ENCODE measurements at places on chromosomes 1 and 21.

- no peak for DNase-seq
Observed at GRCh38 chr1:174023440-174023839, 1.3 kb upstream of the RC3H1 start.

GRCh38 chr1:60821156-60821555 is 261.2 kb upstream of the NFIA start:
- no peak for DNase-seq

DNA sequence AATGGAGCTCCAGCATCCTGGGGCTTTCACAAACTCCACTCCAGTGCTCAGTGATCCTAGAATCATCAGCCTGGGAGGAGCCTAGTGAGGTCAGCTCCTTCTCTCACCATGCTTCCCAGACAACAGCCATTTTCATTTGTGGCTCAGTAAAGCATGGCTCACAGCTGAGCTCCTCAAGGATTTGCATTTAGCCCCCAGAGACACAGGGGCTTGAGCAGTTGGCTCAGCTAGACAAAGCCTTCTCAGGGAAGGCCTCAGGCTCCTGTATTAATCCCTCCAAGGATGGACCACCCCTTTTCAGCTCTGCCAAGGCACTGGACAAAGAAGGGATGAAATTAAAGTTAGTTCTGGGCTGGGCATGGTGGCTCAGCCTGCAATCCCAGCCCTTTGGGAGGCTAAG is 39.5 kb downstream of the ERI3 start:
- DNase-seq: no peak

DNA sequence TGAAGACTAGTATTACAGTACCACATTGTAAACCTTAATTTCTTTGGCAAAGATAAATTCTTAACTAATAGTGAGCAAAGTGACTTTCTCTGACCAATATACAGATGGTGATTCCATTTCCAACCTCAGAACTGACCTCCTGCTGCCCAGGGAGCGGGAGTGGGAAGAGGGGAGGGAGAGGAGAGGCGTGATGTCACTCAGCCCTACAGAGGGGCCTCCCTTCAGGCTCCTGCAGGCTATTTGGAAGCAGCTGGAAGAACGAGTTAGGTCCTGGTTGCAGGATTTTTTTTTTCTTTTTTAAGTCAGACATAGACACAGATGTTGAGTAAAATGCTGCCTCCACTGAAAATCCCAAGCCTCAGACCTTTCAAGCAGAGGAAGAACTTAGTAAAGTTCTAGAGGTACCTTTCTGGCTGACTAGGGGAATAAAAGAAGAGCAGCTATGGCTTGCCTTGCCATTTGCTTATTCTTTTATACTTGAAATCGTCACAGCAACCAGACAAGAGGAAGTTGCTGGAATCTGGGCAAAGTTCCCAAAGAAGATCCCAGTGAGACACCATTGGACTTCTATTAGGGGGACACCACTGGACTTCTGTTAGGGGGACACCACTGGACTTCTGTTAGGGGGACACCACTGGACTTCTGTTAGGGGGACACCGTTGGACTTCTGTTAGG is 54.5 kb downstream of the EXO1 start:
- DNase-seq: no peak

GRCh38 chr21:45084121-45084520 is 9.7 kb downstream of the ADARB1 start:
- DNase-seq: no peak

DNA sequence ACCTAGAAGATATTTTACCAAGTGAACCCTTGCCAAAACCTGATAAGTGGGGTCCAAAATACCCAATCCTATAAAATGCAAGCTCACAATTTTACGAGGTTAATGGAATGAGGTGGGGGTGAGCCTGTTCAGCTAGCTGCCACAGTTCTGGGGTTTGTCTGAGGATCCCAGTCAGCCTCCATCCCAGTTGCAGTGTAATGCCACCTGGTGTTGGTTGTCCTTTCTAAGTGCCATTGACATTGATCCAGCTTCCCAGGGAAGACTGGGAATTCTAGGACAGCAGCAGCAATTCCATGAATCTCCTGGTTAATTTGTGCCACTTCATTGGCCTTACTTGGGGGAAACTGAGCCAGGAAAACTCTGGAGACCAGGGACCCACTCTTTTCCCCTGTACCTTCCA is 298.3 kb downstream of the RWDD3 start:
- DNase-seq: no peak

GRCh38 chr1:22327411-22327810 is 124.2 kb upstream of the ZBTB40 start:
- DNase-seq: no peak

DNA sequence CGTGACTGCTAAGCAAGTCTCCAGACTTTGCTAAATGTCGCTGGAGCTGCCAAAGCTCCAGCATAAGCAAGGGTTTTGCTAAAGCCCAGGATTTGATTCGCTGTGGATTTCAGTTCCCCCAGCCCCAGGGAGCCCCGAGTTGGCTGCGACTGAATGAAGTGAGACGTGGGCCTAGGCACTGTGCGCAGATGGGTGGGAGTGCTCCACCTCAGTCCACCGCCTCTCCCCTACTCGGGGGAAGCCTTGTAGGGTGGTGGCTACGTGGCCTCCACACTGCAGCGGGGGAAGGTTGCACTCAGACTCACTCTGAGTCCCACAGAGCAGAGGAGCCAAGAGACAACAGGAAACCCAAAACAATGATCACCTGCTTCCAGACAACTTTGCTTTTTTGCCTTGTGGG is 397.8 kb upstream of the VAMP3 start:
- DNase-seq: no peak

- DNase-seq: no peak
Observed at GRCh38 chr1:223229756-223230155, 86.7 kb upstream of the TLR5 start.

- no peak for DNase-seq
Observed at GRCh38 chr1:86231076-86231475, 74.5 kb upstream of the COL24A1 start.

DNA sequence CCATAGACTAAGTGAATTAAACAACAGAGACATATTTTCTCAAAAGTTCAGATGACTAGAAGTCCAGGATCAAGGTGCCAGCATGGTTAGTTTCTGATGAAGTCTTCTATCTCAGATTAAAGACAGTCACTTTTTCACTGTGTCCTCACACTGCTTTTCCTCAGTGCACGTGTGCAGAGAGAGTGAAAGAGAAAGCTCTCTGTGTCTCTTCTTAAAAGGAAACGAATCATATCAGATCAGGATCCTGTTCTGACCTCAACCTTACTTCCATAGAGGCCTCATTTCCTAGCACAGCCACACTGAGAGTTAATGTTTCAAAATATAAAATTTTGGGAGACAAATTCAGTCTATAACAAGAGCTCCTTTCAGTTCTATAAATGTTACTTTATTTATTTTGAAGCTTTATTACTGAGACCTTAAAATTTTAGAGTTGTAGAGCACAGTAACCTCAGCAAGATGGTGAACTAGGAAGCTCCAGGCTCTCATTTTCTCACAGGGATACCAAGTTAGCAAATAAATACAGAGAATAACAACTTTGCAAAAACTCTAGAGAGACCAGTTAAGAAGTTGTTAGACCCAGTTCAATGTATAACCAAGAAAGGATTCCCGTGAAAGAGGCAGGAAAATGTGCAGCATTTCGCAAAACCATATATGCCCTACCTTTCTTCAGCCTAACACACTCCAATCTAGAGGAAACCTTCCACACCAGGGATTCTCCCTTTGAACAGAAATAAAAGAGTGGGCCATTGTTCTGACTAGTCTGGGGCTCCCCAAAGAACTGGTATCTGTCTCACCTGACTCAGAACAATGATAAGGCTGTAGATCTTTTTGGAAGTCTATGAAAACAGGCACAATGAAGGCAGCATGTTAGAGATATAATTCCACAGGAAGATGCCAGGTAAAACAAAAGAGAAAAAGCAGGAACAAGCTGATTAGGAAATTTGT is 372.2 kb downstream of the MRPL39 start:
- DNase-seq: no peak

- DNase-seq: no peak
Observed at GRCh38 chr1:43703836-43704235, 3.5 kb upstream of the ST3GAL3 start.

GRCh38 chr1:186566140-186566855 is 105.4 kb upstream of the PDC start:
- DNase-seq: no peak

DNA sequence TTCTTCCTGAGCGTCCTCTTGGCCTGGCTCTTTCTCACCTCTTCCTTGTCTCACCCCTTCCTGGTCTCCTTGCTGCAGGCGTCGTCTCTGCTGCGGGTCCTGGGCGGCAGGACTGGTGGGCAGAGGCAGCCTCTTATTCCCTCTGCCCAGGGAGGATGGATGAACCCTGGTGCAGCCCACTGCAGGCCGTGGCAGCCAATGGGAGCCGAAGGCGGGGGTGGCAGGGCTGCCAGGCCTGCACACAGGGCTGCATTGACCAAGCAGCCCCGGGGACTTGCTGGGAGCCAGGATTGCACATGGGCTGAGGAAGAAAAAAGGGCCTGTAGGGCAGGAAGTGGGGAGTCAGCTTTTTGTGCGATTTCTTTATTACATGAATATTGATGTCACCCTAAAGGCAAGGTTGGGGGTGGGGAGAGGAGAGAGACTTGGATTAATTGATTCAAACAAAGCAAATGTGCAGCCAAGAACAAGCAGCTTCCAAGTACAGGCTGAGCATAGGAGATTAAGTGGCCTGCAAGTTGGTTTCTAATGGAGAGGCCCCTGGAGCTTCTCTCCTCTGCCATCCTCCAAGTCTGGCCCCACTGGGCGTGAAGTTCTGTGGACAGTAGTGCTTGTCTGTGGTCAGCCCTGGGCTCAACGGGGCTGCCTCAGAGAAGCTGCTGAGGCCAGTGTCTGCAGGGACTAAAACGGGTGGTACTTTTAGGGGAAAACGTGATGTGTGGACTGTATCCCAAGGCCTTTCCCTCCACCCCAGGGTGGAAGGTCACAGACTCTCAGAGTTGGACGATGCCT is at the start of gene S100B:
Gene S100B, minus strand, starts transcription at position 108 of the 792 bp plus-strand sequence. CDS start 2,667 bp downstream, outside the sequence.
- DNase-seq: peak; percentile 87

GRCh38 chr1:1216770-1217620 is 3.0 kb upstream of the TNFRSF4 start:
- no peak for DNase-seq
